ENCODE measurements at places on chromosomes 4 and X.

- DNase-seq: no peak
These were observed 18.7 kb downstream of the SEPSECS start for GRCh38 chr4:25141592-25141991.

- DNase-seq: no peak
These were observed 387.5 kb downstream of the PDGFC start for GRCh38 chr4:156584100-156584499.

GRCh38 chr4:61251129-61251528 lies 51.0 kb downstream of the ADGRL3 start:
- DNase-seq: no peak

- no peak for DNase-seq
These were observed 20.8 kb upstream of the PRPS2 start for GRCh38 chrX:12770440-12770839.

- DNase-seq: no peak
These were observed 252.3 kb upstream of the RASGEF1B start for GRCh38 chr4:81723927-81724587.

DNA sequence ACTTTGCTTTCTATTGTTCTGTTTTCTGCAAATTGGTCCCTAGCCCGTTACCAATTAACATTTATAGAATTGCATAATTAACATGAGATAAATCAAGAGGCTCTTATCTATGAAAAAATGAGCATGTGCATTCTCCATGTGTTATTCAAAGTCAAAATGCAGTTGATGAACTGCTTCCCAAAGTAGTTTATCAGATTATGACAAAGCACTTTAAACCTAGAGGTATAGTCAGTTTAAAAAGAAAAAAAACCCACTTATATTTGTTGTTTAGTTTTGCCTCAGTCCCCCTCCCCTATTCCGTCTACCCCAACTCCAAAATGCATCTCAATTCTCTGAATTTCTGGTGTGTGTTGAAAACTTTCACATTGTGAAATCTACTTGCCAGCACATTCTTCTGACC lies 119.5 kb downstream of the ATXN3L start:
- no peak for DNase-seq

GRCh38 chr4:27846951-27847350 lies 986.3 kb downstream of the STIM2 start:
- no peak for DNase-seq

- no peak for DNase-seq
These were observed 470.8 kb downstream of the NKX6-1 start for GRCh38 chr4:84028340-84028739.

DNA sequence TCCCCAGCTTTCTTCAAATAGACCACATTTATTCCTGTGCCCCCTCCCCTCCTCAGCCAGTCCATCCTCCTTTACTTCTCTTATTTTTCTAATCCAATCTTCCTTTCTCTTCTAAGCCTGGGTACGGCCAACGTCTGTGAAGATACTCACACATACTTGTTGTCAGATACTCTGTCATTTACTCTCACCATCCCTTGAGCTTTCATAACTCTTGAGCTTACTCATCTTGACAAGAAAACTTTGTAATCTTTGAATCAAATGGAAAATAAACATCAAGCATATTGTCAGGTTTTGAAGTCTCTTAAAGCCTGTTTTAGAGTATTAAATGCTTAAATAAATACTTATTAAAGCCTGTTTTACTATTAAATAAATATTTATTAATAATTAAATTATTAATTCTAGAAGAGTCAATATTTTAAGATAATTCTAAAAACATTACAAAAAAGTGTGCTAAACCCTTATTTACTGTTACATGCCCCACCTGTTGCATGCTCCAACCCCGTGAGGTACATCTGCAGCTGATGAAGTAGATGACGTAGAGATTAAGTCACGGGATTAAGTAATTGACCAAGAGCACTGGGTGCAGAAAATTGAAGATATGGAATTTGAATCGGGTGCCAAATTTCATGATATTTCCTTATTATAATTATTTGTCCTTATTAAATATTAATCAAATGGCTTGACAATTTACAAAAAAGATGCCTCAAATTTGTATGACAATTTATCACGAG lies 1.5 kb upstream of the TRIML2 start:
- DNase-seq: no peak

- no peak for DNase-seq
These were observed 43.2 kb downstream of the GALNT7 start for GRCh38 chr4:173211838-173212237.

DNA sequence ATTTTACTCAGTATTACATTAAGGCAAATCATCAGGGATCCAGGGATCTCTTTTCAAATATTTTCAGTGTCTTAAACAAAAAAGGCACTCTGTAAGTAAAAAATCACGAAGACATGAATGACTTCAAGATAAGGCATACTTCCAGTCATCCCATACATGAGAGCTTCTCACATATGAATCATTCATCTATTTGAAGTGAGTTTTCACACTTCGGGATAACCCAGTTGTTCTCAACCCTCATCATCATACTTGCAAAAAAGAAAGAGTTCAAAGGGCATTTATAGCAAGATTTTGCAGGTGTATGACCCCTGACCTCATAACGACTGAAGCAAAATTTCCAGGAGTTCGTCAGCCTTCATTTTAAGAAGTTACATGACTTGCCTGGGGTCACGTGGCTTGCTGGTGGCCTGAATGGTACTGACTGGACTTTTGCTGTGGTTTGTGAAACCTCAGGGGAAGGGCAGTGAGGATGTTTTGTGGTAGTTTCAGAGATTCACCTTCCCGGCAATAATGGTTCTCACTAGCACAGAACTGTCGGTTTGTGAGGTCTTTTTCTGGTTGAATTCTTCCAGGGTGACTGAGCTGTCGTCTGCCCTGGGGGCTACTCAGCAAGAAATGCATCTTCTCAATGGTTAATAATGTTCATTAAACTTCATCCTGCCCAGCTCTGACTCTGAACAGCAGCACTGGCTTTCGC lies 115.8 kb upstream of the SHISA3 start:
- no peak for DNase-seq

Measured in bone marrow (tissue), 2 donors.